ENCODE measurements at places on chromosomes 13 and 19.

DNA sequence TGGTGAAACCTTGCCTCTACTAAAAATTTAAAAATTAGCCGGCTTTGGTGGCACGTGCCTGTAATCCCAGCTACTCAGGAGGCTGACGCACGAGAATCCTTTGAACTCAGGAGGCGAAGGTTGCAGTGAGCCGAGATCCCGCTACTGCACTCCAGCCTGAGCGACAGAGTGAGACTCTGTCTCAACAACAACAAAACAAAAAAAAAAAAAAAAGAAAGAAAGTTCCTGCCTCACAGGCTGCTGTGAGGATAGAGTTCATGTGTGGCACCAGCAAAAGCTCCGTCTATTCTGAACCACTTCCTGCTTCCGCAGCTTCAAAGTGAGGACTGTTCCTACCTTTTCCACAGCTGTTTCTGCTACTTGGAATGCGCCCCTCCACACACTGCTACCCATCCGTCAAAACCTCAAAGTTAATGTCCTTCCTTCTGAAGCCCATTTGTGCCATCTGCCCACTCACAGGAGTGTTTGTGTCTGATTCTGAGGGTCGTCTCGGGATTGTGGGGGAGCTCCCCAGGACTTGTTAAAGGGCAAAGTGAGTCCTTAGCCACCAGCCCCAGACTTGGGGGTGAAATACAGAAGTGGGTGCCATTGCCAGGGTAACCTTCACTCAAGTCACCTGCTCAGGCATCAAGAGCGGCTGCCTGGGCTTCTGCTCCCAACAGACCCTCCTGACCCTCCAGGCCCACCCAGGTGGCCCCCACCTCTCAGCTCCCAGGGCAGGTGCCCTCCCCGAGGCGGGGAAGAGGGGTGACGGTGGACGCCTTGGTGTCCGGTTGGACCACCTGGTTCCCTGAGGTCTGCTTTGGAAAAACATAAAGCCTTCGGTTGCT is 2.9 kb downstream of the MFSD12 start:
- no peak for DNase-seq

DNA sequence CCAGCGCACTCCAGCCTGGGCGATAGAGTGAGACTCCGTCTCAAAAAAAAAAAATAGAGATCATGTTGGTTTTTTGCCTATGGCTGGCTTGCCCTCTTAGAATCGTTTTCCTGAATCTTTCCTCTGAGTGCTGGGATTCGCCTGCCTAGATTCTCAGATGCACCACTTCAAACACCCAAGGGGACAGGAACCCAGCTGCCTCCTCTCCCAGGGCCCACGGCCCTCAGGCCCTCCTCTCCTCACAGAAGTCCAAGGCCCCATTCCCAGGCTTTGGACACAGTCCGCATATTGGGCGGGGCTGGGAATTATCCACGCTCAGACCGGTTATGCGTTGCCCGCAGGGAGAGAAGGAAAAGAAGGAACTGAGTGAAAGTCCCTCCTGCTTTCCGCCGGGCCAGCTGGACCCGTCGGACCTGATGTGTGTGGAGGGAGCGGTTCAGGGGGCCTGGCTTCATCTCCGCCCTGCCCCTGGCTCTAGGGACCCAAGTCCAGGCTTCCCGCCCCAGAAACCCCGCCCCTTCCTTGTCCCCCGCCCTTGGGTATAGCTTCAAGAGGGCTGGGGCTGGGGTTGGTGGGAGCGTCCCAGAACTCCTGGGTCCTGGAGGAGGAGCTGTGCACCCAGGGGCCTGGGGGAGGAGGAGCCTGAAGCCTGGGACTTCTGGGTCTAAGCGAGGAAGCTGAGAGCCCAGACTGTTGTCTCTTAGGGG is 5.8 kb downstream of the PPFIA3 start:
- DNase-seq, result no peak

DNA sequence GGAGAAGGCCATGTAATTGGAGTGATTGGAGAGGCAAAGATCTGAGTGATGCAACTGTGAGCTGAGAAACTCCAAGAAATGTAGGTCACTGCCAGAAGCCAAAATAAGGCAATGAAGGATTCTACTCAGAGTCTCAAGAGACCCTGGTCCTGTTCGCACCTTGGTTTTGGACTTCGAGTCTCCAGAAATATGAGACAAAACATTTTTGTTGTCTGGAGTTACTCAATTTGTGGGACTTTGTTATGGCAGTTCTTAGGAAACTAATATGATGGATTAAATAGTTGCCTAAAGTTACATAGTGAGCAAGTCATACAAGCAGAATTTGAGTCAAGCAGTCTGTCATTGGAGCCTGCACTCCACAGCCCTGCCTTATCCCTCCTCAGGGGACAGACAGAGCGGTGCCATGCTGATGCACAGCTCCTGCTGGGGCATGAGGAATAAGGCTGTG is 104.2 kb downstream of the ITGBL1 start:
- no peak for DNase-seq

GRCh38 chr19:16089010-16089846 is 12.9 kb downstream of the TPM4 start:
- DNase-seq, result no peak

GRCh38 chr13:22193070-22193469 is 522.2 kb downstream of the FGF9 start:
- DNase-seq, result no peak

GRCh38 chr13:59422646-59423045 is 741.1 kb downstream of the DIAPH3 start:
- no peak for DNase-seq

DNA sequence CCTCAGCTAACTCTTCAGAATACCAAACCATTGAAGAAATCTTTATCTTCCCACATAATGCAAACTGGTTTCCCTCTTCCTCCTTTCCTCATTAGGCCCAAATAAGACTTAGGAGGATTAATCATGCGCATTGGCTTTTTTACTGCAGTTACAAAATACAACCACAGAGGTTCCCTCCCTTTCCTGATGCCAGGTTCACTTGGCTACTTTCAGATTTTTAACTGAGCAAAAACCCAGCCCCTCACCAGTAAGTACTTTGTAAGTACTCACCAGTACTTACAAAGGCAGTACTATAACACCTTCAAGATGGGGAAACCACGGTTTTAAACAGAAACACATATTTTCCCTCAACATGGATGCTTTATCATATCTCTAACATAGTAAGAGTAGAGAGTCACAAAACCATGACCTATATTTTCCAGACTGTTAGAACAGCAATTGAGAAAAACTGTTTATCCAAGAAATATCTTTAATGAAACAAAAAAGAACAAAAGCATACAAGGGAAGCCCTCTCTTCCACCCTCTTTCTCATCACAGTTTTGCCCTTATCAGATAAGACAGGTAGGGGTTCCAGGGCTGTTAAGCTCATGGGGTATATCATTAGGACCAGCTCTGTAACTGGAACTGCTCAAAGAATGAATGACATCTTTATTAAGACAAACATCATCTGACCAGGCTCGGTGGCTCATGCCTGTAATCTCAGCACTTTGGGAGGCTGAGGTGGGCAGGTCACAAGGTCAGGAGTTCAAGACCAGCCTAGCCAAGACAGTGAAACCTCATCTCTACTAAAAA is 12.7 kb downstream of the FOXO1 start:
- no peak for DNase-seq

GRCh38 chr13:112532837-112533745 is 54.9 kb downstream of the TUBGCP3 start:
- no peak for DNase-seq

GRCh38 chr19:47740866-47741519 is 4.4 kb upstream of the NOP53 start:
- no peak for DNase-seq

DNA sequence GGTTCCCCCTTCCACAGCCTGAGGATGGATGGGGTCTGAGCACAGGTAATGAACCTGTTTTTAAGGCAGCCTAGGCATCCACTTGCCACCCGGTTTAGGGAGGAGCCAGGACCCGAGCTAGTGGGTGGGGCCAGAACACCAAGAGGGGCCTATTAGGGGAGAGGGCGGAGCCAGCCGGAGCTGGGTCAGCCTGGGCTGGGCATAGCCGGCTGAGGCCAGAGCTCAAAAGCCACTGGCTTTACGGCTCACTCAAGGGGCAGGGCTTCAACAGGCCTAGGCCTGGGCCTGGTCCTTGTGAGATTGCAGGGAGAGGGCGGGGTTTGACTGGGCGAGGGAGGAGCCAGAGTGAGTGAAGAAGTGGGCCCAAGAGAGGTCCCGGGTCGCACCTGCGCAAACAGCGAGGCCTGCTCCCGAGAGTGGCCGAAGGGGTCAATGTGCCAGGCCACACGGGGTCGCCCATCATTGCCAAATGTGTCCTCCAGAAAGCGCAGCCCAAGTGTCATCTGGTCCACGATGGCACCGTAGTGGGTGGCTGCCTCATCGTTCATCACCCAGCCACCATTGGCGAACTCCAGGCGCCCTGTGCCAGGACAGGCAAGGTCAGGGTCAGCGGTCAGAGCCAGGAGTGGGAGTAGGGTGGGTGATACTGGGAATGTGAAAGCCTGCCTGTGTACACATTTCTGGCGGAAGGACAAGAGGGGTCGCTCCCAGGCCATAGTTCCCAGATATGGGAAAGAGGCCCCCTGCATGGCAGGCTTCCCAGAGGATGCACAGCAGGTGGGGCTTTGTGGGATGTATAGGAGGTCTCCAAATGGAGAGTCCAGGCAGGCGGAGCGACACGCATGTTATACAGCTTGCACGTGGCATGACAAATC is 1.9 kb downstream of the MAN2B1 start:
- no peak for DNase-seq

- no peak for DNase-seq
Observed at GRCh38 chr13:106566641-106567473, 1.1 kb downstream of the ARGLU1 start.

DNA sequence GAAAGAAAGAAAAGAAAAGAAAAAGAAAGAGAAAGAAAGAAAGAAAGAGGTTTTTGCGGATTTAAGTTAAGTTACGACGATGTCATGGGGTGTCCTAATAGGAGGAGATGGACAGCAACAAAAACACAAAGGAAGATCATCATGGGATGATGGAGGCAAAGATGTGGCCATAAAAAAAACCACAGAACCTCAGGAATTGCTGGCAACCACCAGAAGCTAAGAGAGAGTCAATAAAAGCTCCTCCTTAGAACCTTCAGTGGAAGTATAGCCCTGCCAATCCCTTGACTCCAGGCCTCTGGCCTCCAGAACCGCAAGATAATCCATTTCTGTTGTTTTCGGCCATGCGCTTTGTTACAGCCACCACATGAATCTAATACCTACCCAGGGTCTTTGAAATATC is 11.5 kb downstream of the PLEKHA4 start:
- no peak for DNase-seq

GRCh38 chr13:110294146-110294545 is 12.8 kb downstream of the COL4A1 start:
- DNase-seq, result no peak

GRCh38 chr19:46015687-46016425 is 7.0 kb downstream of the PGLYRP1 start:
- peak; percentile 39 for DNase-seq

GRCh38 chr19:39328046-39328705 is 7.5 kb upstream of the LRFN1 start:
- DNase-seq, result peak; percentile 83

DNA sequence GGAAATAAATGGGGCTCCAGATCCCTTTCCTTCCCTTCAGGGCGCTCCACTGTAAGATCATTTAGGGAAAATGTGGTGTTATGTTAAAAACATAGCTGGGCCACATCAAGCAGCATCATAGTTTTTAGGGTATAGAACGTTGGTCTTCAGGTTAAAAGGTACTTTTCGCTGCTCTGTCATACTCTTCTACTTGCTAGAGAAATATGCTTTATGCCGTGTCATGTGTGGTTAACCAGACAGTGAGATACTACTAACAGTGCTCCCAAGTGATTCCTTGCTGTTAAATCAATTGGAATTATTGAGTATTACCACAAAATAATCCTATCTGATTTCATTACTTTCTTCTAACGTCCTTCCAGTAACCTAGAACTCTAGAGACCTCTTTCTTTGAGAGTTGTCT is 1.1 kb upstream of the NDFIP2 start:
- DNase-seq, result no peak

GRCh38 chr13:52026246-52026626 is 1.7 kb downstream of the UTP14C start:
- DNase-seq, result no peak

GRCh38 chr13:66483712-66484111 is 746.4 kb downstream of the PCDH9 start:
- DNase-seq, result no peak

DNA sequence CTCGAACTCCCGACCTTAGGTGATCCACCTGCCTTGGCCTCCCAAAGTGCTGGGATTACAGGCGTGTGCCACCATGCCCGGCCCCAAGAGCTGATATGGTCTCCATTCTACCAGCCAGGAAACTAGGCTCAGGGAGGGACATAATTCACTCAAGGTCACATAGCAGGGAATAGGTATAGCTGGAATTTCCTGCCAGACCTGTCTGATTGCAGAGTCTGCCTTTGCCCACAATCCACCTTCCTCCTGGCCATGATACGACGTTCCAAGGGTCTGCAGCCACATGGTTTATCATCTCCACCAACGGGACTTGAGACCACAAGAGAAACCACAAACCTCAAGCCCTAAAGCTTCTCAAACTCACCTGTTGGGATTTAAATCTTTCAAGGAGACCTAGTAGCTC is 32.0 kb downstream of the ZNRF4 start:
- DNase-seq, result no peak

DNA sequence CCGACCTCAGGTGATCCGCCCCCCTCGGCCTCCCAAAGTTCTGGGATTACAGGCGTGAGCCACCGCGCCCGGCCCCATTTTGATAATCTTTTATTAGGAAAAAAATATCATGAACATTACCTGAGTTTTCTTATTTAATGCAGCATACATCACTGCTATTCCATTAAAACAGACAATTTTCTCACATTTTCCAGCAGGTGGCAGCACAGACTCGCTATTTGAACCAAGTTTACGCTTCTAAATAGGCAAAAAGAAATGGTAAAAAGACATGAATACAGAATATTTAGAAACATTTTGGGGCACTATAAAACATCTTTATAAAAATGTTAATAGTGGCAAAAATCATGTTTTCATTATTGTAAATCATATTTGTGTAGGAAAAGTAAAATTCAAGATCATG is 903.1 kb downstream of the SLITRK6 start:
- DNase-seq, result no peak

DNA sequence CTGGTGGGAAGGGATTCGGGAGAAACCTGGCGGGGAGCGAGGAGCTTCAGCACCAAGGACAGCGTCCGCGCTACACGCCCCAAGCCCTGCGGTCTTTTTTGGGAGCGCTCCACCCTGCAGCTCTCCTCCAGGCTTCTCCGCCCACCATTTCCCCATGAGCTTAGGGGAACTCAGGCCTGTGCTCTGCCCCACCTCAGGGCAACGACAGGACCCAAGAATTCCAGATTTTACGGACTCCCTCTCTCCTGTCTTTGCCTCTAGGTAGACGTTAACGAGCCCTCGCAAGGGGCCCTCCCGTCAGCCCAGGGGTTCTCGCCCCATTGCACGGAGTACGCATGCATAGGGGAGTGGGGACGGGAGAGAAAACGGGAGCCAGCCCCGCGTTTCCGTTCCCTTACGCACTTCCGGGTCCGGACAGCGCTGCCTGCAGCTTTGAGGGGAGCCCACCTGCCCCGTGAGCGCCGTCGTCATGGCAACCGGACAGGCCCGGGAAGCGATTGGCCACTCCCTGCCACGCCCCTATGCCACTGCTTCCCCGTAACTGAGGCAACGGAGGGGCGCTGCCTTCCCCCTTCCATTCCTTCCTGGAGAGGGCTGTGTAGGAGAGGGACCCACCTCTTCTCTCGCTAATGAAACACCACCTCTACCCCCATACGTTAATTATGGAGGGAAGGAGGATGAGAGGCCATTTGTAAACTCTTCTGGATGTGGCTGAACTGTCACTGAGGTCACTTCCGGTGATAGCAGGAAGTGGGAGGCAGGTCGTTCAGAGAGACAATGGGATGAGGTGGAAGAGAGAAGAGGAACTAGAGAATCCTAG is 20.8 kb downstream of the NOVA2 start:
- DNase-seq, result peak; percentile 32
